Cardiac muscle cell (in vitro differentiated cells and primary cell): ENCODE measurements at places on chromosomes 13 and 19.

DNA sequence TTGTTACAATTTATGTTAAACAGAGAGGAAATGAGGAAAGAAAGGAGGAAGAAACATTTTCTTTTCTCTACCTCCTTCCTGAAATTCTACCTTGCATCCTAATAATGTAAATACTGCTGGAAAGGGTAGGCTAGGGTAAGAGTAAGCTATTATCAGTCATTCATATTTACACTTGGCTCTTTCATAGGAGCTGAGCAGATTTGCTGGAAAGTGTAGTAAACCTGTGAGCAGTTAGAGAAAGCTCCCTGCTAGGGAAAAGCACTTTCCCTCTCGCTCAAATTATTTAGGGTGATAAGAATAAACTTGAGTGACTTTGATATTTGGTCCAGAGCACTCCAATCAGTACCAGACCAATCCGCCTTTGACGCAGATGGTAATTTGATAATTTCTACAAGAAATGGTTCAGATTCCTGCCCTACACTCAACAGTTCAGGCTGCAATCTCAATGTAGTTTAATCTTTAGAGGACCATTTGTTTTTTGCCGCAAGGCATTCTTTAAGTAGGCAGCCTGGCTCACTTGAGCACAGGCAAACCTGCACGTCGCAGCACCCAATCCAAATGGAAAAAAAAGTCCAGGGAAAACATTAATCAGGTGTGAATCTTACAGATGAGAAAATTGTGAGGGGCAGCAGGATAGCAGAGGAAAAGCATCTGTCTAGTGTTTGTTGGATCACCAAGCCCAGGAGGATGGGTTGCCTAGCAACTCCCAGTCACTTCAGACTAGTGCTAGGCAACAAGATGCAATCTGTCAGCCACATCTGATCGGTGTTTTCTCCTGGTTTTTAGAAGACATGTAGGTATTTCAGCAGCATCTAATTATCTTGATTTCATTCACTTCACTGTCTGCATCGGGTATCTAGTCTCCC, 68.6 kb upstream of the KL start:
- DNase-seq: no peak
- no peak overlapping the region for H3K4me3 ChIP-seq
- no peaks in the 10 kb centered on the region for H3K36me3 ChIP-seq
- H3K4me1 ChIP-seq: no peaks in the 10 kb centered on the region

- no peak overlapping the region for H3K27ac ChIP-seq
- no peaks in the 10 kb centered on the region for H3K36me3 ChIP-seq
- H3K27me3 ChIP-seq: no peaks in the 10 kb centered on the region
Measured at GRCh38 chr13:72071713-72072112, 204.7 kb upstream of the DACH1 start.

DNA sequence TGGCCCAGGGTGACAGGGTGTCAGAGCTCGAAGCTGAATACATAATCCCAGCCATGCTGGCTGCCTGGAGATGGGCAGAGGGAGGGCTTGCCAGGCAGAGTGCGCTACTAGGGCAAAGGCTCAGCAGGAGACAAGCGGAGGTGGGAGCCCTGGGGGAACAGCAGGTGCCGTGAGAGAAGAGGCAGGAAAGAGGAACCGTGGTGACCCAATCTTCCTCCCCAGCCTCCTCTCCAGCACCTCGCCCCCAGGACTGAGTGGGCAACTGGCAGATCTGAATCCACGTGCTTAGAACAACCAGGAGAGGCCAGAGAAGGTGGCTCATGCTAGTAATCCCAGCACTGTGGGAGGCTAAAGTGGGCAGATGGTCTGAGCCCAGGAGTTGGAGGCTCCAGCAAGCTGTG, 11.0 kb upstream of the CCL25 start:
- no peaks in the 10 kb centered on the region for H3K36me3 ChIP-seq
- no peak overlapping the region for H3K4me3 ChIP-seq
- no peak for DNase-seq
- no peak overlapping the region for H3K27ac ChIP-seq
- H3K4me1 ChIP-seq: no peaks in the 10 kb centered on the region

DNA sequence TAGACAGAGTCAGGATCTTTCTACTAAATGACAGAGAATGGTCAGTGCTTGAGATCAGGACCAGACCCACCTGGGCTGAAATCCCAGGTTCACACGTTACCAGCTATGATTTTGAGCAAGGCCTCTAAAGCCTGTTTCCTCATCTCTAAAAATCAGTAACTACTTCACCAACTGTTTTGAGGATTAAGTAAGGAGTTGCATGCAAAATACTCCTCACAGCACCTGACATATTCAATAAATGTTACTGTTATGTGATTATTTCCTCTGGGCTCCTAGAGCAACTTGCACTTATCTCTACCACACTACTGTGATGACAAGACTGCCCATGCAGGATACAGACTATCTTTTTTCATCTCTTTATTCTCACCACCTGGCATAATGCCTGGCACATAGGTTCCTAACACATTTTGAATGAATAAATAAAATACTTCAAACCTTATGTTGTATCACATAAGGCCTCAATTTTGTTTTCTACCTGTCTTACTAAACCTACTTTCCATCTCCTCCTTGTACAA, 1.8 kb downstream of the KATNAL1 start:
- H3K4me3 ChIP-seq: no peak overlapping the region
- H3K27ac ChIP-seq: no peak overlapping the region
- H3K27me3 ChIP-seq: no peaks in the 10 kb centered on the region
- peaks cover 15% of the 10 kb centered on the region for H3K4me1 ChIP-seq

GRCh38 chr19:54791476-54791875, 11.9 kb upstream of the KIR2DL4 start:
- H3K27me3 ChIP-seq: no peaks in the 10 kb centered on the region
- no peak overlapping the region for H3K4me3 ChIP-seq
- no peaks in the 10 kb centered on the region for H3K36me3 ChIP-seq
- no peak overlapping the region for H3K27ac ChIP-seq
- H3K4me1 ChIP-seq: no peaks in the 10 kb centered on the region

DNA sequence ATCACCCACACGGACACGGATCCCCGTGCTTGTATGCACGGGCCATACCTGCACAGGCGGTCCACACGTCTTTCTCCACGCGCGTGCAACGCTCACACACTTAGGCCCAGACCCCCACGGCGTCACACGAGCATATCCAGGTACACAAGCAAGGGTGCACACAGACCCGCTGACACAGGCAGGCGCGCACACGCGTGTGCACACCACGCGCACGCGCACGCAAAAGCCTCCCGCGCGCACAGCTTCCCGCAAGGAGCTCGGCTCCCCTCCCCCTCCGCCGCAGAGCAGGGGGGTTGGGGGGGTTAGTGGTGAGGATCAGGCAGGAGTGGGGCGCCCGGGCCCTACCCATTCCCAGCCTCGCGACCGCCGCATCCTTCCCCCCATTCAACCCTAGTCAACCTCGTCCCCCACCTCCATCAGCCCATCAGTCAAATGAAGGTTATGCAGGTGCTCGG, 407 bp downstream of the RAB3A start:
- peaks cover 12% of the 10 kb centered on the region for H3K36me3 ChIP-seq
- peaks cover 10% of the 10 kb centered on the region for H3K4me1 ChIP-seq
- DNase-seq: no peak

DNA sequence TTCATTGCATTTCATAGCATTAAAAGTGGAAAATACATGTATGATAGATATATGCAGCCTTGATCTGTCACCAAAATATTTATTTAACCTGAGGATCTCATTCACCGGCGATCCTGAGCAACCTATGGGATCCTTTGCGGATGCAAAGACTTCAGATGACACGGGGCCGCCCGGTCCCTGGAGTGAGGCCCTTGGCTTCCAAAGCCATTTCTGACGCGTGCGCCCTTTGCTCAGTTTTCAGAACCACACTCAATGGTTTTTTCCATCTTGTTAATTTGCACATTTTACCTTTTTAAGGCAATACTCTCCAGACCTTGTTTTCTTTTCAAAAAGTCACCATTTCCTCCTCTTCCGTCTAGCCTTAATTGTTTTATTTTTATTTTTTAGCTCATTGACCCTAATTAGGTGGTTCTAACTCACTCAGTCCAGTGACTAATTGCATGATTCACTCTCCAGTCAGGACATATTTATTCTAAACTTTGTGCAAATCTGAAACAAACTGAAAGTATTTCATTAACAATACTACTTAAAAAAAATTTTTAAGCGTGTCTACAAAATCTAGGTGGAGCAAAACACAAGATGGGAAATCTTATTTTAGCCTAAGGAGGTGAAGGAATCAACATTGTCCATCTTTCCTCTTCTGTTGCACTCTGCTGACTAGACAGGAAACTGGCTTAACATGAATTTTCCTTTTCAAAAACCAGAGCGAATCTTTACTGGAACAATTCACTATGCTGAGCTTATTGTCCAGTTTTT, 47.9 kb downstream of the COL4A1 start:
- no peak overlapping the region for H3K4me3 ChIP-seq
- no peaks in the 10 kb centered on the region for H3K27me3 ChIP-seq
- H3K4me1 ChIP-seq: no peaks in the 10 kb centered on the region
- H3K27ac ChIP-seq: no peak overlapping the region
- DNase-seq: no peak

- H3K4me3 ChIP-seq: no peak overlapping the region
- no peaks in the 10 kb centered on the region for H3K36me3 ChIP-seq
- no peaks in the 10 kb centered on the region for H3K4me1 ChIP-seq
Measured at GRCh38 chr13:38316129-38316528, 33.5 kb upstream of the UFM1 start.

DNA sequence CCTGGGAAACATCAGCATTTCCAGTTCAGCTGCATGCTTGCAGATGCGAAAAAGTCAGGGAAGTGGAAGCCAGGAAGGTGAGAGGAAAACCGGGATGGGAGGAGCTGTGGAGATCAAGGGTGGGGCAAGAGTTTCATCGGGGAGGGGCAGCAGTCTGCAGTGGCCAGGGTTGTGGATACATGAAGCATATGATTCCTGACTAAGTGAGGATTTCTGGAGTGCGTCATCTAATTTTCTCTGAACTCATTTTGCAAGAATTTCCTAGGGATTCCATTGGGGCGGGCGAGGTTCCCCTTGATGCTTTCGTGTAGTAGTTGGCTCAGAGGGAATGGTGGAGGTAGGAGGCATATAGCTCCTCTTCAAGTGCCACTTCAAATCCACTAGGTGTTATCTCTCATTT, 344.1 kb upstream of the TMTC4 start:
- DNase-seq: no peak
- H3K27me3 ChIP-seq: no peaks in the 10 kb centered on the region
- H3K4me1 ChIP-seq: no peaks in the 10 kb centered on the region
- H3K4me3 ChIP-seq: no peak overlapping the region
- no peak overlapping the region for H3K27ac ChIP-seq
- H3K36me3 ChIP-seq: no peaks in the 10 kb centered on the region

GRCh38 chr13:77325371-77325980, 1.4 kb downstream of the MYCBP2 start:
- peak overlapping the region; percentile 55 for H3K4me3 ChIP-seq

GRCh38 chr19:51704626-51705025, 11.5 kb downstream of the SPACA6 start:
- peak overlapping the region; percentile 84 for H3K27ac ChIP-seq
- no peaks in the 10 kb centered on the region for H3K27me3 ChIP-seq
- DNase-seq: no peak
- peaks cover 12% of the 10 kb centered on the region for H3K4me1 ChIP-seq

GRCh38 chr13:27309967-27310598, 39.5 kb downstream of the RASL11A start:
- H3K4me1 ChIP-seq: peaks cover 9% of the 10 kb centered on the region
- H3K4me3 ChIP-seq: no peak overlapping the region
- peaks cover 19% of the 10 kb centered on the region for H3K27me3 ChIP-seq
- DNase-seq: no peak

DNA sequence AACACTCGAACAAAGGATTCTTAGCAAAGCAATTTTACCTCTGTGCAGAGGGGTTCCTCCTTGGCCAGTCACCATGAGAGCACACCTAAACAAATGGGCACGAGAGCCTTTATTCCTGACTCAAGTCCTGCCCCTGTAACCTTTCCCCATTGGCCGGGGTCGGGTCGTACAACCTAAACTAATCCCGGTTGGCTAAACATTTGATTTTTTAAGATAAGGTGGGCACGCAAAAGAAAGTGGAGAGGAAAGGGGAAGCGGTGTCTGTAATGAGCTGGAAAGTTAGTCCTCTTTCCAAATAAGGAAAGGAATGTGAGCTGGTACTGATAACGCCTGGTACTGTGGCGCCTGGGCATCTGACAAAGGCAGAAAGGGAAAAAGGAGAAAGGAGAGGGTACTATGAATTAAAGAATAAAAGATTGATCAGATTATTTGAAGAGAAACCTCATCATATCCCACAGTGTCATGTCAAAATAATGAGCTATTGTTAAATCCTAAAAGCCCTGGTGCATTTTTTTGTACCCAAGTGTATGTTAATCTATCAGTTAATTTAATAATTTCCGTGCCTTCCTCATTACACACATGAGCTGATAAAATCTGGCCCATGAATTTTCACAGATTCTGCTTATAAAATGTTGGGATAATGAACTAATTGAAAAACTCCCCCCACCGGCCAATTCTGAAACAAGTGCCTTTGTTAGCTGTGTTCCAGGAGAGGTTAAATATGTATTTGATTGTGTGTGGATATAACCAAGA, 335.7 kb downstream of the RFC3 start:
- H3K4me3 ChIP-seq: no peak overlapping the region
- H3K4me1 ChIP-seq: no peaks in the 10 kb centered on the region
- peak; percentile 44 for DNase-seq
- no peaks in the 10 kb centered on the region for H3K36me3 ChIP-seq

- H3K4me3 ChIP-seq: peak overlapping the region; percentile 31
- H3K27ac ChIP-seq: no peak overlapping the region
- peak; percentile 91 for DNase-seq
- peaks cover 8% of the 10 kb centered on the region for H3K27me3 ChIP-seq
Measured at GRCh38 chr13:32409561-32410421, 18.1 kb downstream of the N4BP2L1 start.

DNA sequence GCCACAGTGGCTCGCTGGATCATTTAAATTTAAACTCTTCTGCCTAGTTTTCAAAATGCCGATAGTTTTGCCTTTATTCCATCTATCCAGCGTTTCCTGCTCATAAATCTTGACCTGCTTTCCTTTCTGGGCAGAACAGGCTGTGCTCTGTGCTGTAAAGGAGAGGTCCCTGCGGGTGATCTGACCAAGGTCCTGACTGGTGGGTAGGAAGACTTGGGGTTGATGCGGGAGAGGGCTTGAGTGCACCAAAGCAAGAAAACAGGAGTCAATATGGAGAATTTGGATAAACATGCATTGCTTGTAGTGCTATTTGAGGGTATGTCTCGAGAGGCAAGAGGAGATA, 533.6 kb downstream of the MYO16 start:
- H3K4me3 ChIP-seq: no peak overlapping the region
- DNase-seq: peak; percentile 34
- no peaks in the 10 kb centered on the region for H3K27me3 ChIP-seq
- H3K27ac ChIP-seq: no peak overlapping the region
- H3K36me3 ChIP-seq: no peaks in the 10 kb centered on the region

GRCh38 chr13:75079226-75079625, 402.7 kb downstream of the TBC1D4 start:
- no peaks in the 10 kb centered on the region for H3K36me3 ChIP-seq
- no peak for DNase-seq
- no peaks in the 10 kb centered on the region for H3K27me3 ChIP-seq
- no peak overlapping the region for H3K4me3 ChIP-seq
- H3K4me1 ChIP-seq: no peaks in the 10 kb centered on the region
- H3K27ac ChIP-seq: no peak overlapping the region

GRCh38 chr19:50741179-50741933, 18.2 kb downstream of the CLEC11A start:
- H3K36me3 ChIP-seq: no peaks in the 10 kb centered on the region
- H3K4me3 ChIP-seq: no peak overlapping the region
- DNase-seq: peak; percentile 22
- H3K27ac ChIP-seq: no peak overlapping the region

- H3K4me3 ChIP-seq: no peak overlapping the region
- no peaks in the 10 kb centered on the region for H3K36me3 ChIP-seq
- no peak overlapping the region for H3K27ac ChIP-seq
- DNase-seq: no peak
- H3K27me3 ChIP-seq: no peaks in the 10 kb centered on the region
Measured at GRCh38 chr13:84543962-84544361, 661.7 kb upstream of the SLITRK1 start.
